ENCODE measurements at places on chromosomes 5 and 9. TPM values are rescaled to one million over a fixed set of nuclear protein-coding genes. Genes with fewer than 3 reads are reported as not detected.

GRCh38 chr5:2511706-2512105 lies 239.8 kb downstream of the IRX2 start:
- no peak for DNase-seq

- DNase-seq: no peak
Observed at GRCh38 chr9:88476491-88477271, 58.3 kb upstream of the NXNL2 start.

DNA sequence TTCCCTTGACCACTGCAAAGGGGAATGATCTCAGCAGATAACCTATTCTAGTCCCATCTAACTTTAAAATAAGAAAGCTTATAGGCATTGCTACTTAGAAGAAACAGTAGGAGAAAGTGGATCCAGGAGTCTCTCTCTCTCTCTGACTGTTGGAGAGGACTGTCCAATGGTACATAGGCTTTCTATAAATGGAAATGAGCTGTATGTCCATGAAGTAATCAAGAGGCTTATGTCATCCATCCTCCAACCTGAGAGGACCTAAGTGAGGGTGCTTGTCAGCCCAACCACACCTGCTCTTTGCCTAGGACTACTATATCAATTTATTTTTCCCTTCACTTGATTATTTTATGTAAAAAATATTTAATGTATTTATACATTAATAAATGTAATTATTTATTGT lies 172.3 kb downstream of the PAPPA start:
- DNase-seq: no peak

LRRC19 gene
- not detected for total RNA-seq

DNA sequence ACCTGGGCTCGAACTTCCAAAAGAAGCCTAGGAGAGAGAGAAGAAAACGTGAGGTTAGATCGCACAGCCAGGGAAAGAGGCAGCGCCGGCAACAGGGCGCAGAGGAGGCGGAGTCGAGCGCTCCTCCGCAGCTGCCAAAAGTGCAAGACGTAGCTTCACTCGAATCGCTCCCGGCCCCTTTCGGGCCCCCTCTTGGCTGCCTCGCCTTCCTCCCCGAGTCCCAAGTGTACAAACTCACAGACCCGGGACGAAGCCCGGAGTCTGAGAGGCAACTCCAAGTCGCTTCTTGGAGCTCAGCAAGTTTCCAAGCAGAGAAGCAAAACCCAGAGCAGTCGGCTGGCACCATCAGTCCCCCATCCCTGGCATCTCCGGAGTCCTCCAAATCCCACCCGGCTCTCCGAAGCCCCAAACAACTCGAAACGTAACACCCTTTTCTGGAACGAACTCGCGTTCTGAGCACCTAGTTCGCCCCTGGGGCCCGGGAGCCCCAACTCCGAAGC lies 1.2 kb downstream of the MIER3 start:
- peak; percentile 42 for DNase-seq

GHR gene
- total RNA-seq: 2.4 TPM

Measured in bronchial epithelial cell (primary cell).